ENCODE measurements at places on chromosomes 2 and 18.

GRCh38 chr2:236179236-236180075 is 11.3 kb upstream of the GBX2 start:
- no peak for DNase-seq

GRCh38 chr18:46046126-46046525 is 25.9 kb downstream of the PSTPIP2 start:
- no peak for DNase-seq

- DNase-seq: no peak
Observed at GRCh38 chr2:112095681-112096080, 40.6 kb downstream of the TMEM87B start.

GRCh38 chr18:79948719-79949411 is 2.6 kb downstream of the SLC66A2 start:
- DNase-seq: no peak

GRCh38 chr2:223536546-223536945 is 65.6 kb downstream of the SCG2 start:
- DNase-seq: no peak

DNA sequence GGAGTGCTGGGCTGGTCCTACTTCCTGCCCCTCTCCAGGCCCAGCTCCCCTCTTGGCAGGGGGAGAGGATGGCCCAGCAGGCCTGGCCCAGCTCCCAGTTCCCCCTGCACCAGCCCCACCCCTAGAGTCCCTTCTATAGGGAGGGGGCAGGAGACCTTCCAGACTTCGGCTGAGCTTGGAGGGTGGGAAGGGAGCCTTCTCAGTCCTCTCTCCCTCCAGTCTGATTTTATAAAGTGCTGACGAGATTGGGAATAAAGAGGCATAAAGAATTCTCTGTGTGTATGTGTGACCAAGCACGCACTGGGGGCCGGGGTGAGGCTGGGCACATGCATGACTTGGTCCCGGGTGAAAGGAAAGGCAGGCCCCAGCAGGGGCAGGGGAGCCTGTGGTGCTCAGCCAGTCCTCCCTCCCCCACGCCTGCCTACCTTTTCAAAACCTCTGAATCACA is 5.1 kb downstream of the CHPF start:
- peak; percentile 87 for DNase-seq

DNA sequence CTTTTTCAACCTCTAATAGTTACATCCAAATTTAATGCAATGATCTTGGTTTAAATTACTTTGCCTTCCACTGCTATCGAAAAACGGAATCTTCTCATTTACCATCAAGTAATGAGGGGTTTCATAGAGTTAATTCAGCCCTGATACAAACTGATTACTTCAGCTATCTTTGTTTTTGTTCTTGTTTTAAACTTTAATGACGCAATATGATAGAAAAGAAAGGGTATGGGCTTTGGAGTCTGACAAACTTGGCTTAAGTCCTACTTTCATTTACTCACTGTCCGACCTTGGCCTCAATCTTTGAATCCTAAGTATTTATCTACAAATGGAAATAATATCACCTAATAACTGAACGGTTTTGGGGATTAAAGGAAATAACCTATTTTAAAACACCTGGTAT is 16.1 kb downstream of the ADAM17 start:
- DNase-seq: peak; percentile 81

DNA sequence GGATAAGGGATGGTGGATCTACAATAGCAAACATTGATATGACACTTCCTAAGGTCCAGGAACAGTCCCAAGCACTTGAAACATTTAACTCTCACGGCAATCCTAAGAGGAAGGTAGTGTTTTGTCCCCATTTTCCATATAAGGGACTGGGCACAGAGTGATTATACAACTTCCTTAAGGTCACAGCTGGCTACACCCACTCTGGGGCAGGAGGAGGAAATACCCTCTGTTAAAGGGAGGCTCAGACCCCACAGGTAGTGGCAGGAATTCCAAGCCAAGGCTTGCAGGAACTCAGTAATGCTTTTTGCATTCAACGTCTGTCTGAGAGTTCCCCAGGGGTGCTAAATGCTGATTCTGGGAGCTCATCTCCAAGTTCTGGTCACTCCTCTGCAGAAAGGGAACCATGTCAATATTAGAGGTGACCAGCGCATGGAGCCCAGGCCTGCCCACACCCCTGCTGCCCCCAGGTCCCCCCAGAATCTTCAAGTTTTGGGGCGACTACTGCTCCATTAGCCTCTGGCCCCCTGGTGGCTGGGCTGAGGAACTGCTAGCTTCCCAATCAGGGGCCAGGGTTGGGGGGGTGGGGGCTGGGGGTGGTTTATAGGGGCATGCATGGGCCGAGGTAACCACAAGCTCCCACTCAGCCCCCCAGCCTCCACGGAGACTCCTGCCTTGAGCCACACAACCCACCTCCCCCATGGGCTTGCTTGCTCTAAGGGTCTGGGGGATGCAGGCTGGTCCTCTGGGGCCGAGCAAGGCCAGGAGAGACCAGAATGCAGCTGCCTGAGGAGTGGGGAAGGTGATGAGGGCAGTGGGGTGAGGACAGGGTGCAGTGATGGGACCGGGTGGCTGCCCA is 11.1 kb downstream of the OBSL1 start:
- no peak for DNase-seq

DNA sequence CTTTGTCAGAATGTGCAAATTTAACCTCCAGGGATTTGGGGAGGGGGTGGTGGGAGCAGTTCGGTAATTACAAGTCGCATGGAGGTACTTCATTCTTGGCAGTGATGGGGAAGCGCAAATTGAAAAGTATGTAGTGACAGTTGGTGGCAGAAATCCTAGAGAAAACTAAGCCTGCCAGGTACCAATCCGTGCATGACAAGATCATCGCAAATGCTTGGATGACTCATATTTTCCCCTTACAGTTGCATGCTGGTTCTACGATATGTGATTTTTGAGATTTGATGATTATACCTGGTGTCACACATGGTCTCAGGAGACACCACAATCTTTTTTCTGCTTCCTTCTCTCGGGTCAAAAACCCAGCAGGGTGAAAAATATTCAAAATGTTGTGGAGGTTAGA is 479.7 kb upstream of the ID2 start:
- DNase-seq: no peak

DNA sequence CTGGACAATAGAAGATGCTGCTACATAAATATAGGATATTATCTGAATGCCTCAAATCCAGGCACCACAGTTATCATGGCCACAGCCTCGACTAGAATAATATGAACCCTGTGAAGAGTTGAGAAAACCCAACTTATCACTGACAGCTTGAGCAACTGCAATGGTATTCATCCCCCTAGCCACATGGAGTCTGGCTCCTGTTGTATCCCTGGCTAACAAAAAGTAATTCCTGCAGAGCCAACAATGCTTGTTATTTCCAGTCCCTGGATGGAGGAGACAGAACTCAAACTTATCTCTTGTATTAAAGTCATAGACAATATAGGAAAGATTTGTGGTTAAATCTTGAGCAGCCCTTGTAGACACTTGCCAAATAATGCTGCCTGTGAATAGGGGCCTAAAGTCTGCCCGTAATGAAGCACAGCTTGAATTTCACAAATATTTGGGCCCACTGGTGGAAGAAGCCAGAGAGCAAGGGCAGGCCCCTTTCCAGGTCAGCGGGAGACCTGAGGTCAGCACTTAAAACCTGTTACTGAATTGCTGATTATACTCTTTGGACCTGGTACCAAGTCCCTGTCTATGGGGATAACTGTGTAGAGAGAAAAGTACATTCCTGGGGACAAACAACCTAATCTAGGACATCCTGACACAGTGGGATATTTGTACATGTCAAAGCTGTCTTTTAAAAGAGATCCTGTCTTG is 28.4 kb upstream of the SUCLG1 start:
- no peak for DNase-seq

- DNase-seq: no peak
Observed at GRCh38 chr2:149606251-149606811, 18.8 kb upstream of the MMADHC start.

- peak; percentile 67 for DNase-seq
Observed at GRCh38 chr18:36757081-36757480, 71.7 kb downstream of the TPGS2 start.

- DNase-seq: peak; percentile 38
Observed at GRCh38 chr18:9712611-9713010, 4.5 kb downstream of the RAB31 start.

DNA sequence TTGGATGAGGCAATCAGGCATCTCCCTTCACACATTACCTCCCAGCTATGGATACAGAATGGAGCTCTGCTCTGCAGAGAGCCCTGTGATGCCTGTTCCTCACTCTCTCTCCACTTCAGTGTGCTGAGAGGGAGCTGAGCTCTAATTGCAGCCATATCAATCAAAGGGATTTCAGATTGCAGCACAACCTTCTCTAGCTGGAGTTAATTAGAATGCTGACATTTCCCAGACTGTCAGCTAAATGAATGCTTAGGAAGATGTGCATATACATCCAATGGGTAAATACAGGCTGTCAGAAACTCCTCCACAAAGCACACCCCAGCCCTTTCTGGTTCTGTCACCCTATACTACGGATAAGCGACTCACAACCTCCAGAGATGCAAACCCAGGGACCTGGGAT is 402.6 kb downstream of the EIPR1 start:
- no peak for DNase-seq

GRCh38 chr18:3132700-3133099 is 87.1 kb downstream of the MYOM1 start:
- DNase-seq: no peak

- no peak for DNase-seq
Observed at GRCh38 chr2:127097841-127098651, 8.9 kb downstream of the BIN1 start.

- peak; percentile 40 for DNase-seq
Observed at GRCh38 chr2:127305990-127306585, 12.1 kb upstream of the ERCC3 start.

- no peak for DNase-seq
Observed at GRCh38 chr2:27263287-27264252, 723 bp upstream of the SLC30A3 start.

- no peak for DNase-seq
Observed at GRCh38 chr2:187532333-187533120, 21.7 kb downstream of the TFPI start.

- no peak for DNase-seq
Observed at GRCh38 chr18:65721619-65722018, 29.2 kb upstream of the CDH7 start.

DNA sequence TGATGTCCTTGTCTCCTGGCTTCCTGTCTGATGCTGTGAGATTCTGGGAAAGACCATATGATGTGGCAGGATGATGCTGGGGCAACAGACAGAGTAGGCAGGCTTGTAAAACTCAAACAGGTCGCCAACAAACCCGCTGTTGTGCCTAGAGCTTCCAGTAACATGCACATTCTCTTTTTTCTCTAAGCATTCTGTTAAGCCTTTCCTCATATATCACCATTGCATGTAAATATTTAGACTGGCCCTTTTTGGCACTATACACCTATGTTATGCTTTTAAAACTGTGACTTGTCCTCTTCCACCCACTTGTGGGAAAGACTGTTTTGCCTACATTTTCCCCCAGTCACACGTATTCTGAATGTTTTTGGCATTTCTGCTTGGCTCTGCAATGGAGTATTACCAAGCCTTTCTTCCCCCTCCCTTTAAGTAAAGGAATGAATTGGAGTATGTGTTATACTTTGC is 250.4 kb upstream of the TANK start:
- DNase-seq: peak; percentile 83

DNA sequence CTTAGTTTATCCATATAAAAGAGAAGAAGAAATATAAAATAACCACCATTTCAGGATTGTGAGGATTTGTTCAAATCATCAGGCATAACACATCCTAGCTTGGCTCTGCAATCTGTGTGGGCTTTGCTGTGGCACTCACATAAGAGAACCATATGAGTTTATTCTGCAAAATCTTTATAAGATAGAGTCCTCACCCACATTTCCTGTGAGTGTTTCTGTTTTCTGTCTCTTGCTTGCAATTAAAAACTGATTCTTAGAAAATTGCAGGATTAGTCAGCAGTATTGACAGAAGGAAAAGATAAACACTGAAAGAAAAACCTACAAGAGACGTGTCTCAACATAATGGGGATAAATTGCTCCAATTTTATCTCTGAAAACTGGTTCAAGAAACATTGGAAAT is 258.5 kb downstream of the RND3 start:
- DNase-seq: no peak

DNA sequence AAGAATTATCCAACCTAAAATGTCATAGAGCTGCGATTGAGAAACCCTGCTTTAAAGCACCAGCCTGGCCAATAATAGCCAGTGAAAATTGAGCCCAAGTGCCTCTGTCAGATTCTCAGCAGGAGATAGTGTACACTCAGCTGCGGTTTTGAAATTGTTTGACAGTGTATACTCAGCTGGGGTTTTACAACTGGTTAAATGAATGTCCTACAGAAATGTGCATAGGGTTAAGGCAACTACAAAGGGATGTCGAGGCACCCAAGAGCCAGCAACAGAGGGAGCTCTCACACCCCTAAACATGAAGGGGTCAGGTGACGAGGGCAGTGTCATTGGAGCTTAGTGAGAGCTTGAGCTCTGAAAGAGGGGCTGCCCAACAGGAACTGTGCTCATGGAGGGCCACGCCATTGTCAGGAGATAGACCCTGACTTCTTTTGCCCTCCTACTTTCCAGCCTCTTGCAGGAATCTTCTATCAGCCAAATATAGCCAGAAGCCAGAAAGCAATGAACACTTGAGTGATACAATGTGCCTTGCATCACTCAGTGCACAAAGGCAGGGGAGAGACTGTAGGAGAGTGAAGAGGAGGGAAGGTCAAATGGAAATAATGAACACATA is 15.1 kb downstream of the ACTG2 start:
- no peak for DNase-seq

DNA sequence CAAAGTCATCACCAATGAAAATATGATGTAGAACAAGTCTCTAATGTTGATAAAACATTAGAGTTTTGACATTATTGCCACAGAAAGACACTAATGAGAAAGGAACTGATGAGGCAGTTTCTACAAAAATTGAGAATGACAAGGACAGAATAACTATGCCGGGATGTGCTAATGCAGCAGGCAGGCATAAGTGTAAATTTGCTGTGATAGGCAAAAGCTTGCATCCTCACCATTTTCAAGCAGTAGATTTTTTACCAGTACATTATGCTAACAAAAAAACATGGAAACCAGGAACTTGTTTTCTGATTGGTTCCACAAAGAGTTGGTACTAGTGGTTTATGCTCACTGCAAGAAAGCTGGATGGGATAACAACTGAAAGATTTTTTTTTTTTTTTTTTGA is 715.5 kb upstream of the LRRTM4 start:
- DNase-seq: no peak

DNA sequence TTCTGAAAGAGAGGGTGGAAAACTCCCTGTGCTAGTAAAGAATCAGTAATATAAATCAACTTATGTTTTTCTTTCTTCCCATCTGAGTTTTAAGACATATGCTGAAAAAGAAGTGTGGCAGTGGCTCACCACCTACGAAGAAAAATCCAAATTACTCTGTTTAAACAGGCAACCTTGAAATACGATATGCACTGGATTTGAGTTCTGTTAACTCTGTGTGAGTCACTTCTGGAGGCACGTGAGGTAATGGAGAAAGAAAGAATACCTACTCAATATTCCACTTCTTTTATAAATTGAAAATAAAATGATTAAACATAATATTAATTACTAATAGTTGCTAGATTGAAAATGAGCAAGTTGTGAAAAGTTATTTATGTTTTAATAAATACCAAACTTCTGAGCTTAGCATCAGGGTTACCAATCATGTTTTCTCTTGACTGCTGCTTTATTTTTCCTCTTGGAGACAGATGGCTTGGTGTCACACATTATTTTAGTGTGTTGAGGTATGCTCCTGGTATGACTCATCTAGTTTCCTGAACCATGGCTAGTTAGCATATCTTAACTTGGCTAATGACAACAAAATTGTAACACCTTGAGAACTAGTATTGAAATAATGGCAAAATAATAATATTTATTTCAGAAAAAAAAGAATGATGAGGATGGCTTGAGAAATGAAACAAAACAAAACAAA is 1705.5 kb upstream of the PIK3C3 start:
- DNase-seq: no peak

- no peak for DNase-seq
Observed at GRCh38 chr2:17558053-17558452, 17.6 kb downstream of the VSNL1 start.

Data from lung (tissue), 17 donors.